ENCODE measurements at places on chromosomes 3 and 15.

- no peak for DNase-seq
These were observed 39.9 kb downstream of the FEM1B start for GRCh38 chr15:68317281-68318007.

DNA sequence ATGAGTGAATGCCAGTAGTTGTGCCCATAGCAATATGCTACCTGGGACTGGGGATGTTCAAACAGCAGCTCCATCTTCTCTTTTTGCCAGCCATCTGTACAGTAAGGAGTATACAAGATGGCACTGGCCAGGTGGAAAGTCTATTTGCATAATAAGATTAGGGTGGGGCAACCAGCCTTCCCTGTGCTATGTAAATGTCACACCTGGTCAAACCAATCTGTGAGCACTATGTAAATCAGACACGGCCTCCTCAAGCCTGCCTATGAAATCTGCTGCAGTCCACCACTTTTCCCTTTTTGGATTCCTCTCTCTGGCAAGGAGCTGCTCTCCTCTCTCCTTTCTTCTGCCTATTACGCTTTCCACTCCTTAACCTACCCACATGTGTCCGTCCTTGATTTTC, 53.0 kb downstream of the C3orf80 start:
- DNase-seq, result no peak

- DNase-seq, result no peak
These were observed 105.5 kb downstream of the HHLA2 start for GRCh38 chr3:108401836-108402235.

GRCh38 chr3:140442621-140443020, 235.2 kb upstream of the TRIM42 start:
- DNase-seq, result no peak

DNA sequence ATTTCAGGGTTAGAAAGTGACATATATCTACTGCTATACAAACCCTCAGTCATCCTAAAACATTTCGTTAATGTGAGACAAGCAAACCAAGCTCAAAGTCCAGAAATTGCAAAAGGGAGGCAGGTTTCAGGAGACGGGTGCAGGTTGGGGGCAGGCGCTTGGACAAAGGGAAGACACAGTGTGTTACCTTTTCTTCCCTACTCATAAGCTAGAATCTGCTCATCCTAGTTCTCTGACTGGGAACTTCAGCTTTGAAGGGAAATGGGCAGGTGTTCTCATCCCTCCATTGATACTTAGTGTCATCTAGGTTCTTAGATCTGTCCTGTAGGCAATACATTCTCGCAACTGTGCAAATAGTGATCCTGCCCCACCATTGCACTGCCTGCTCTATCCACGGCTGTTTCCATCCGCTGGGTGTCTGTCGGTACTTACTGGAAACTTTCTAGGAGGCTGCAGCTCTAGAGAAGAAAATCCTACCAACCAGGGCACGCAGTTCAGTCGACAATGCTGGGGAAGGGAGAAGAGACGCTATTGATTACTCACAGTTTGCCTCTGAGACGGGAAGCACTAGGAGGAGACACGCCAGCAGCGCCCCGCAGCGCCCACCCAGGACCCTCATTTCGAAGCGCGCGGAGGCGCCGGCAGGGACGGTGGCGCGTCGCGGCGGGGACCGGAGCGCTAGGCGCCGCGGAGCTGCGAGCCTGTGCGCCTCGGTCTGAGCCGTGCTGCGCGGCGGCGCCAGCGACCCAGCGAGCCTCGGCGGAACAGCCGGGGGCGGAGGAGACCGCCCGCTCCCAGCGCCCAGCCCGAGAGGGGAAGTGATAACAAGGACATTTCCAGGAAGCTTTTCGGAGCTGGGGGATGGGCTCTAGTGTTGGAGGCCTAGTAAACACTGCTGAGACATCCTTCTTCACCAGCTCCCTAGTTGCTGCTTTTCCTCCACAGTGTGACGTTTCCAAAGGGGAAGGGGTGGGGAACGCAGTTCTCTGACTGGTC, at the start of gene PROS1:
Gene PROS1, minus strand, starts transcription at position 766 of the 996 bp plus-strand sequence. Its CDS starts 147 bp downstream, at position 619.
- peak; percentile 26 for DNase-seq

- DNase-seq, result no peak
These were observed 400.0 kb upstream of the C2CD4B start for GRCh38 chr15:62564886-62565633.

DNA sequence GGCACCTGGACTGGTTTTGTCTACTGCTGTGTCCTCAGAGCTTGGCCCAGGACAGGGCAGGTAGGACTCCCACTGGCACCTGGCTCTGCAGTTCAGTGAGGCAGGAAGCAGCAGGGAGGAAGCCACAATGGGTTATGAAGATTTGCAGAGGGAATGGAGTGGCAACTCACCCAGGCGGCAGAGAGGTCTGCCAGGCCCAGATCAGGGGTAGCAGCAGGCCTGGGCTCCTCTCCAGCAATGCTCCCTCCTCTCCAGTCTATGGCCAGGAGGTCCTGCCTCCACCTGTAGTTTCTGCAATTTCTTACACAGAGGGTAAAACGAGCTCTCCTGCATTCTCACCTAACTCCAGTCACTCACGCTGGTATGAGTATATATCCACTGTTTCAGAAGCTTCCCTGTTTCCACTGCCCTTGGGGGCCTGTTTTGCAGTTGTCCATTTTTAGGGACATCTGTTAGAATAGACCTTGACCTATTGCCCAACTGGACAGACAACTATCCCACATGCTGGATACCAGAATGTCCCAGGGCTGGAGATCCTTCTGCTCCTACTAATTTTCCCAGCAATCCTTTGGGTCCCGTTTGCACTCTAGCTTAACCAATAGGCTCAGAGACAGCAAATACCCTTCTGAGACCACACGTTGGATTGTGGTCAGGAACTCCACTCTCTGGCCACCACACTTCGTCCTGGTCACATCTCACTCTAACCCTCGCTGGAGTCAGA, 35.2 kb downstream of the HMCES start:
- DNase-seq, result no peak

GRCh38 chr3:8766148-8766547, 3.3 kb downstream of the OXTR start:
- no peak for DNase-seq

DNA sequence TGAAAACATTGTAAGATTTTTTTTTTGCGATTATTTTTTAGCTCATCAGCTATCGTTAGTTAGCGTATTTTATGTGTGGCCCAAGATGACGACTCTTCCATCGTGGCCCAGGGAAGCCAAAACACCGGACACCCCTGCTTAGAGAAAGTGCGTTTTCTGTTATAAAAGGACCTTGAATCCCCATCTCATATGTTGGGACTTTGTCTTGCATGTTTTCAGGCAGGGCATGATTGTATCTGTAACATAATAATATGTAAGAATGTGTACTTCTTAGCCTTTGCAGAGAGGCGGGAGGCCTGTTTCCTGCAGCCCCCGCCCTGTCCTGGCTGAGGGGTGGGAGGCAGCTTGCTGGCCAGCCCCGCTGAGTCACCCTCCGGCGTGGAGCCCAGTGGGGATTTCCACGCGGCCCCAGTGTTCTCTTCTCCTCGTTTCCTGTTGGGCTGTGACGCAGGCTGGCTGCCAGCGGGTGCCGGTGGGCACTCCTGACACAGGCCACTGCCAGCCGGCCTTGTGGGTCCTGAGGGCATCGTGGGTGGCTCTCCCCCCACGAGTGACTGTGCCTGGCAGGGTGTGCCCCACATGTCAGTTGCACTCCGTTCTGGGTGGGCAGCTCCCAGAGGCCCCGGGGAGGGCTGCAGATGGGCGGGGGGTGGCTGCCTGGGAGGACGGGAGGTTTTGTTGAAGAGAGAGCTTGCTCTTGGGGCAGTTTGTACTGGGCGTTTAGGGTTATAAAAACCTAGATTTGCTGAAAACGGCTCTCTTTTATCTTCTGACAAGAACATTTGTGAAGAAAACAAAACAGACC, 55.6 kb downstream of the SMAD3 start:
- DNase-seq, result no peak

DNA sequence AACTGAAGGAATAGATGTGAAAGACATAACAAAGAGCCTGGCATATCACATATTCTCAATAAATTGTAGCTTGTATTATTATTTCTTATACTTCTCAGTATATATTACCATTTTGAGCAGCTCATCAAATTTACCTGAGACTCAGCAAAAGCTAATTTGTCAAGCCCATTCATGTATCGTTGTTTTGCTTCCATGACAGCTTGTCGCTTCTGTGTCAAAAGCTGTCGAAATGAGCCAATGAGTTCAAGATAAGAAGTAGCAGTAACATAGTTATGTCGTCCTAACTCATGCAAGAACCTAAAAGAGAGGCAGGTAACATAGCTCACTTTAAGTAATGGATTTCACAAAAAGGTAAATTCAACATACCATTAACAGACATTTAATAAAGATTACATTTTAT, 93.8 kb upstream of the ASB14 start:
- DNase-seq, result no peak

- no peak for DNase-seq
These were observed 53.4 kb downstream of the LSM3 start for GRCh38 chr3:14231998-14232501.

DNA sequence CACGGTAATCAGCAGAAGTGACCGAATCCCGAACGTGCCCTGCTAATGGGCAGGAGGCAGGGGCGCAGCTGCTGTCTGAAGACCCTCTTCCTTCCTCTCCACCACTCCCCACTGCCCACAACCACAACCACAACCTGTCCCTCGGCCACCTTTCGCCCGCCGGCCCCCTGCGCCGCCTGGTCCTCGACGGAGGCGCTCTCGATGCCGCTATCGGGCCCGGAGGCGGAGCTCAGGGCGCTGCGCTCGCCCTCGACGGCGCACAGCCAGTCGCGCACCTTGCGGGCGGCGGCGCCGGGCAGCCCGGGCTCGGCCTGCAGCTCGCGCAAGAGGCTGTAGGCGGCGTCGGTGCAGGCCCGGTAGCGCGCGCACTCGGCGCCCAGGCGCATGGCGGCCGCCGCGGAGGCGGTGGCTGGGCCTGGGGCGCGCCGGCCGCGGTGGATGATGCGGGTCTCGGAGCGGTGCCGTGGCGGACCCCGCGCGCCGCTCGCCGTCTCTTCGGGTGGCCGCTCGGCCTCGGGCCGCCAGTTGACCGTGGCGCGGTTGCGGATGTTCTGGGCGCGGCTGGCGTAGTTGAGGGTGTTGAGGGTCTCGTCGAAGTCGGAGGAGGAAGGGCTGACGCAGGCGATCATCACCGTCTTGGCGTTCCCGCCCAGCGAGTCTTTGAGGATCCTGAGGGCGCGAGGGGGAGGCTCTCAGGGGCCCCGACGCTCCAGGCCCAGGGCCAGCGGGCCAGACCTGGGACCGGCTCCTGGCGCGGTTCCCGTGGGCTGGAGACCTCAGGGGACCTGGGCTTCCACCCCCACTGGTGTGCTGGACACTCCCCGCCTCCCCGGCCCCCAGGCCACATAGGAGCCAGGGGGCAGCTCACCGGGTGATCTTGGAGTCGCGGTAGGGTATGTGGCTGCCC, 6.9 kb downstream of the KIF7 start:
- no peak for DNase-seq

DNA sequence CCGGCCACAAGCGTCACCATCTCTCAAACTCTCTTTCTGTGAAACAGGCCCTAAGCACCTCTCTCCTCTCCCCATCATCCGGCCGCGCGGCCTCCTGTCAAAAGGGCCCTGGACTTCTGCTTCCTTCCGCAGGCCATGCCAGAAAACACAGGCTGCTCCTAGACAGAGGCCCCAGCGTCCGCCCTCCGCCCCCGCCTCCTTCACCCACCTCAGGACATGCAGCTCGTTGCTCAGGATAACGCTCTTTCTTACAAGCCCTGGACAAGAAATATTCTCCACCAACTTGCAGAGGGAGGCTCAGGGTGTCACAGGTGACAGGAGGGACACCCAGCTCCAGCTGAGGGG, 212.0 kb downstream of the XXYLT1 start:
- no peak for DNase-seq

DNA sequence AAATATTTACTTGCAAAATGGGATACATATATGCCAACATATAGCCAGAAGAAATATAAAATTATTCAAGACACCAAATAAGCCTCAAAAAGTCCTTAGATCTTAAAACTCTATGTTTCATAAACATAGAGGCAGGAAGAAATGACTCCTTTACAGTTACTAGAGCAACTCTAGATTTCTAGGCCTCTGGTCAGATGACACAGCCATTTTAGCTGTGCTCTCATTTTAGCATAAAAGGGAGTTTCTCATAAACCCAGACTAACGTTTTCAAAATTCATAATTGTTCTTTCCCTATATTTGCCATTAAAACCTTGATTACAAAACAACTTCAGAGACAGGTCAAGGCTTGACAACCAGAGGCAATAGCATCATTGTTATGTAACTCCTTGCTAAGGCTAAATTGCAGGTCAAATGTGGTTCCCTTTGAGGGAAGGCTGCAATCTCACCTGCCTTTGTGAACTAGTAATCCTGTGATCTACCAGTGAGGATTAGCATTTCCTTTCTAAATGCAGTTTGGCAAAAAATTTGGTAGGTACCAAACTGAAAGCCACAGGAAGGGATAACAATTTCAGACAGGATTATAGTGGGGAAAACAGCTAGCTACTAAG, 8.2 kb downstream of the THOC7 start:
- no peak for DNase-seq

DNA sequence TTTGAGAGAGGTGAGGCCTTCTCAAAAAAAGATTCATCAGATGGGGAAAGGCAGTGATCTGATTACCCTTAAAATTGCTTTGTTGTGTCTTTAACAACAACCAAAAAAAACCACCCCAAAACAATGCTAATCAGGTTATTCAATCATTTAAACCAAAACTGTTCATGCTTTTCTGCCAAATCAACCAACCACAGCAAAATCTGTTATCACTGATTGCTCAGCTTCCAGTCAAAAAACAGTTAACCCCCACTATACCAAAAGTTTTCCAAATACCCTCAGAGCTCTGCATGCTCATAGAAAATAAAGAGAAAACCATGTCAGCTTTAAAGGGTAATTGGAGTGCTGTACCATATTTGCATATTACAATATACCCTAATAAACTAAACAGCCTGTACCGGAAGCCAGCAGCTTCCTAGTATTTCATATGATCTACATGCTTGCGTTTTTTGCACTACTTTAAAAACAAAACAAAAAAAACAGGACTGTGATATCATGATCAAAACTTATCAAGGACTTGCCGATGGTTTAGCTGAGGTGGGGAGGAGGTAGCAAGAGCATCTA, 22.8 kb downstream of the SATB1 start:
- no peak for DNase-seq

DNA sequence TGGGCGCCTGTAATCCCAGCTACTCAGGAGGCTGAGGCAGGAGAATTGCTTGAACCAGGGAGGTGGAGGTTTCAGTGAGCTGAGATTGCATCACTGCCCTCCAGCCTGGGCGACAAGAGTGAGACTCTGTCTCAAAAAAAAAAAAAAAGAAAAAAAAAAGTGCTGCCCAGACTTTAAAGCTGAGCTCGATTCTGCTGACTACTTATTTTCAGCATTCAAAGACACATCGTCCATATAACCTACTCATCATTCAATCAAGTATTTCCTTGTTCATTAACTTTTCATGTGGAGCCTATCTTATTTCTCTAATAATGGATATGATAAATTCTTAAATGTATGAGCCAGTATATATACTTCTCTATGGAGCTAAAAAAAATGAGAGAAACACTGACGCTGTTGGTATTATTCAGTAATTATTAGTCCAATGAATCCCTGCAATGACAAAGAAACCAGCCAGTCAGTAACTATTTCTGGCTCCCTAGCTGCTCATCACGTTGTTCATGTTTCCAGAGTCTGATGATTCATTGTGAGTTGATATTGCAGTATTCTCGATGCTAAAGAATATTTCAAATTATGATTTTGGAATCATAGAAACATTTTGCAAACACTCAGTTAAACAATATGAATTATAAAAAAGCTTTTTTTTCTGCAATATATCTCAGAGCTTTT, 111.9 kb downstream of the RAP2B start:
- DNase-seq, result no peak

GRCh38 chr3:38117163-38117716, 19.7 kb downstream of the ACAA1 start:
- no peak for DNase-seq

- no peak for DNase-seq
These were observed 119.6 kb downstream of the ABI3BP start for GRCh38 chr3:100873611-100874010.

- DNase-seq, result no peak
These were observed 1063.0 kb upstream of the GBE1 start for GRCh38 chr3:82824491-82824890.

Data from NCI-H1417 treated with DMSO at 0.1 percent for 48 hours (cell line).